ENCODE measurements at places on chromosomes 4 and X.

GRCh38 chrX:133786382-133786781 is 199.0 kb downstream of the GPC3 start:
- DNase-seq = no peak

DNA sequence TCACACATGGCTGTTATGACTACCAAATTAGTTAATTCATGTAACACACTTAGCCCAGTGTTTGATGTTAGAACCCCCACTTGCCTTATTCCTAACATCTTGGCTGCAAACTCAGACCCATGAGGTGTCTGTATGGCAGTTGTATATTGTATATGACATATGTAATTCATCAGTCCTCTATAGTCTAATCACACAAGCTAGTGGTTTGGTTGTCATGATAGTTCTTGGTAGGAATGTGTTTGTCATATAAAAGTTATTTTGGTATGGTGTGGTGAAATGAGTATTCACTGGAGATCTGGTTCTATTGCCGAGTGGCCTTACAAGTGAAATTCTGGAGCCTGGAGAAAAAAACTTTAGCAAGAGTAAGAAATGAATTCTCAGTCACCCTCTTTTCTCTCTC is 149.2 kb downstream of the AWAT2 start:
- no peak for DNase-seq

DNA sequence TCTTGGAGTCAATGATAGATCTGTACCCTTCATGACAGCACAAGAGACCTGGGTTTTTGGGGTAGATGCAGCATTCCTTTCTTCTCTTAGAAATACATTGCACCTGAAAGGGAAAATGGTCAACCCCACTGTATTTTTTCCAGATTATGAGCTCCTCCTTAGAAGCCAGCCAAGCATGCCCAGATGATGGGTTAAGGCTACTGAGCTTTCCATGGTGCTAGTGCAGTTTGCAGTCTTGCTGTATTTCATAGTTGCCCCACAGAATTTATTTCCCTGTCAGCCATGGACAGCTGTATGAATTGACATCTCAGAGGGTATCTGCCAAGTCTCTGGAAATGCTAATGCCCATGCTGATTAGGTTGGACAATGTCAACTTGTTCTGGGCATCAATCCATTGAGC is 73.7 kb upstream of the H2AZ1 start:
- DNase-seq = no peak

- peak; percentile 33 for DNase-seq
Measured at GRCh38 chrX:123960956-123961267, 594 bp upstream of the STAG2 start.

- no peak for DNase-seq
Measured at GRCh38 chr4:165328101-165328425, 594 bp downstream of the MSMO1 start.

DNA sequence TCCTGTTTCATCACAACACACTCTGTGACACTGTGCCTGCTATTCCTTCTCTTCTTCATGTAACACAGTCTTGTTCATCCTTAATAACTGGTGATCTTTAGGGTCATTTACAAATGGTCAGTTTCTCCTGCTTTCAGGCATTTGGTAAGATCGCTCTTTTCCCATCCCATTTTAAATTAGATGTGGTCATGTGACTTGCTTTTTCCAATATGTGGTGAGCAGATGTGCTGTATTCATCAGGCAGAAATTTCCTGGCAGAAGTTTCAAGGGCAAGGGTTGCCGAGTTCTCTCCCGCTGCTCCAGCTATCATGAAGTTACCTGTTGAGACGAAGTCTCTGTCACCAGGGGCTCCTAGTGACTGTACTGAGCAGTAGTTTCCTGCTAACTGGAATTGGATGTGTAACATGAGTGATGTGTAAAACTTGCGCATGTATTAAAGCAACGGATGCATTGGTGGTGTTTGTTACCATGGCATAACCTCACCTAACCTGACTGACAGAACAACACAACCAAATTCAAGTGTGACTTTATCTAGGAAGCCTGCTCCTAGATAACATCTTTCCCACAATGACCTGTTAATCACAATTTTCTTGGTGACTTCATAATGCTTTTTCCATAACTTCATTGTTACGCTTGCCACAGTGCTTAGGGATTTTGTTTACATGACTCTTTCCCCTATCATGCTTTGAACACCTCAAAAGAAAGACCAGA is 29.5 kb upstream of the BMPR1B start:
- no peak for DNase-seq

DNA sequence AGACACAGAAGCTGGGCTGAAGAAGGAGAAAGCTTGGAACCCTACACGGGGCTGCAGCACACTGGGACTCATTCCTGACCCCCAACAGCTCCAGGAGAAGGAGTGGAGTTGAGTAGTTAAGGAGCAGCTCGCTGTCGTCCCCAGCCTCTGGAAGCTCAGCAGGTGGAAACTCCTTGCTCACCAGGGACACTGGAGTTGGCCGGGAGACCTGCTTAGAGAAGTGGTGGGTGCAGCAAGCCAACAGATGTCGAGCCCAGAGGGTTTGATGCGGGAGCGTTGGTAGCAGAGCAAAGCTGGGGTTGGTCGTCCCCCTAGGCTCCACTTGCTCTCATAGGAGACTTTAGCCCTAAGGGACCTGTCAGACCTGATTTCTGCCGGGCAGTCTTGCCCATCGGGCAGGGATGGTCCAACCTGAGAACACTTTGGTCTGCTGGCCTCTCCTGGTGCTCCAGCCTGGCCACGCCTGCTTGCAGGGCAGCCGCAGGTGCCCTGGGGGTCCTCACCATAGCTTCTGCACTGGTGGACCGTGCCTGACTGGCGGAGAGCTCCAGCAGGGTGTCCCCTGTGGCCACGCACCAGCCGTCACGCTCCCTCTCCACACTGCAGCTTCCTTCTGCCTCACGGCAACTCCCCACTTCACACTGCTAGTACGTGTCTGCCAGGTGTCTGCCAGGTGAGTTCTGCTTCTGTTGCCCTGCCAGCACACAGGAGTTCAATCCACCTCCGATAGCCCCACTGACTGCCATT is 353.7 kb downstream of the GASK1B start:
- DNase-seq = no peak

DNA sequence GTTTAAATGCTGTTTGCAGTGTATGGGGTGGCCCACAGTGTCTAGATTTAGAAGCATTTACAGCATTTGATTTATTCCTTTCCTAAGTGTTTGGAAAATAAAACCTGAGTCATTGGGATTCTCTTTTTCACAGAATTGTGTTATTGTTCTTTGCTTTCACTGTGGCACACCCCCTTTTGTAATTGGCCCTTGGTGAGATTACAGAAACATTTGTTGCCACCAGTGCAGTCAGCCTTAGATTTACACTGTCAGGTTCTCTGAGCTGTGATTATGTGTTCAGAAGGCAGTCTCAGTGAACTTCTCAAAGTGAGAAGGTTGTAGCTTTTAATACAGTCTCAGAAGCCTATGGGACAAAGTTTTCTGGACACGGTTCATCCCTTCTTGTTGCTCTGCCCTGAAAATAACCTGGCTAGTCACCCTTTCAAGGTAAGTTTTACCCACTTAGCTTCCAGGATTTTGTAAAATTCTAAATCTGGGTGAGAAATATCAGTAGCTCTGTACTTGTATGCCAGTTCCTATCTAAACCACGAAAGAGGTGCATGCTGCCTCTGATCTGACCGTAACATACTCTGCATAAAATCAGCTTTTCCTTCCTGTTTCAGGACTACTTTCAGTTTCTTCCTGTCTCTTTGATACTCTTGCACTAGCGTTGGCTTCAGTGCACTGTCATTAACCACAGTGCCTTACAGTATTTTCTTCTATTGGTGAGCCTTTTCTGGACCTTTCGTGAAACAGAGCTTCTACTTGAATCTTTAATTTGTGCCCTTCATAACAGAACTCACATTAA is 12.6 kb downstream of the RUFY3 start:
- DNase-seq = peak; percentile 16

DNA sequence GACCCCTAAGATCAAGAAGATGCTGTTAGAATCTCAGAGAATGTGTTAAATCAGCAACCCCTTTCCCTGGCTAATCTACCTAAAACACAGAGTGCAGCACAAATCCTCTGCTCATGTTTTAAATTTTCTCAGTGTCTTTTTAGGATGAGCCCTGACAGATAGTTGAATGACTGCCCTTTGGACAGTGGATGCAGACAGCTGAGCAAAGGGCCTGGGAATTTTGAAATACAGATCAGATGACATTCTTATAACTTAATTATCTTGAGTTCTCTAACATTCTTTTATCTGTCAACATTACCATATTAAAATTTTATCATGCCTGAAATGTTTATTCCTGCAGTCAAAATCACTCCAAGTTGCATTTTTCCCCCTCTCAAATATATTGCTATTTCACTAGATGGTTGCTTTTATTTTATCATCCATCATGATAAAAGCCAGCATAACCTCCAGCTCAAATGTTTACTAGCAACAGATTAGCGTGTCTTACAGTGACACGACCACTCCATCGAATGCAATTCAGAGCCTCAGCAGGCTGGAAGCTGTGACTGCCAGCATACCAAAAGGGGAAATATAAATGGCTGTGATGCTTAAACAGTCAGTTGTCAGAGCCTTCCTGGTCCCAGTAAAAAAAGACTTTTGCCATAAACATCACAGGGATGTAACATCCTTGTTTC is 22.8 kb upstream of the ARHGAP24 start:
- no peak for DNase-seq

DNA sequence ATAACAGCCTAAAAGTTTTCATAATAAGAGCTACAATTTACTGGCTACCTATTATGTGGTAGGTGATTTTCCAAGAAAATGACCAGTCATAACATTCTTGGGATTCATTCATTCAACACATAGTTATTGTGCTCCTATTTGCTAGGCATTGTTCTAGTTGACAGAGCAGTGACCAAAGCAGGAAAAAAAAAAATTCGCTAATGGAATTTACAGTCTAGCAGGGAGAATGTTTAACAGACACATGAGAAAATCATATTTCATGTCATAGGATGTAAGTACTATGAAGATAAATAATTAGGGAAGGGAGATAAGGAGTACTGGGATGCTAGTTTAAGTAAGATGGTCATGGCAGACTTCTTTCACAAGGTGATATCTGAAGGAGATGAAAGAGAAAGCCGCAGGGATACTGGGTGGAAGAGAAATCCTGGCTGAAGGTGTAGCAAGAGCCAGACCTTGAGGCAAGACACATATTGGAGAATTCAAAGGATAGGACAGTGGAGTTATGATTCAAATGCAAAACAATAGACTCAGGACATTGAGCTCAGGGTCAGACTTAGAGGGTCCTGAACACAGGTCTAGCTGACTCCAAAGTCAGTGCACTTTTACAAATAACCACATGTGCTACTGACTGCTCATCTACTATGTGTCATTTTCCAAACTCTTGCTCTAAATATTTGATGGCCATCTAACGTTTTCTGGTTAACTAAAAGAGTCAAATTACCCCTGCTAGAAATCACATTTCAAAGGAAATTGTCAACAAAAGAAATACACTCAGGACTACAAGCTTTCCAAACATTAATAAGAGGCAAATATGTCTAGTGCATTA is 20.4 kb downstream of the SPCS3 start:
- no peak for DNase-seq

DNA sequence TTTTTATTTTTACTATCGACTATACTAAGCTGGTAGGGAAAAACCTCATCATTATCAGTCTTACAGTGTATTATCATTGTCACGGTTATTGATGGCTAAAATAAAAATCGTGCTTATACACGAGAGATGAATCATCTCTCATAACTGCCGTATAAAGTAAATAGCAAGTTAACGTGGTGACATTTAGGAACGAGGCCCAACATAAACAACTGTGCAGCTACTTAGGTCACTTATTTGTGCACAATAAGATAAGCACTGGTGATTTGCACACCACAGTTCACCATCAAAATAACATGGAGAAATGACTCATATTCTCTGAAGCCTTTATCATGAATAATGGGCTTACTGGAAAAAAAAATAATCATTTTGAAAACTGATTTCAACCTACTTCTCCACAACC is 482.0 kb upstream of the TENM3 start:
- no peak for DNase-seq

DNA sequence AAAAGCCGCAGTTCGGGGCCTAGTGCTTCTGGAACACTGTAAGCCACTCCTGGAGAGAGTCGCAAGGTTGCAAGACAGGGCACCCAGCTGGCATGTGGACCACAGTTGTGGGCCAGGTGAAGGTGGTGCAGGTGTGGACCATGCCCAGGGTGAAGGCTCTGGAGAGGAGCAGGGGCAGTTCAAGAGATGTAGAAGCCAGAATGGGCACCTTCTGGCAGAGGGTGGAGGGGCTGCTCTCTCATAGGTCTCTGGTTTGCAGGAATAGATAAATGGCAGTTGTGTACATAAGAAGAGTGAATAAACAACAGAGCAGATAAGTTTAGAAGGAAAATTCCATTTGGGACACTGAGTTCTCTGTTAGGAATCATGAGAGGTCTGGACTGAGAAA is 38.6 kb downstream of the TNIP3 start:
- no peak for DNase-seq

GRCh38 chrX:19593690-19594089 is 78.4 kb upstream of the MAP3K15 start:
- no peak for DNase-seq

DNA sequence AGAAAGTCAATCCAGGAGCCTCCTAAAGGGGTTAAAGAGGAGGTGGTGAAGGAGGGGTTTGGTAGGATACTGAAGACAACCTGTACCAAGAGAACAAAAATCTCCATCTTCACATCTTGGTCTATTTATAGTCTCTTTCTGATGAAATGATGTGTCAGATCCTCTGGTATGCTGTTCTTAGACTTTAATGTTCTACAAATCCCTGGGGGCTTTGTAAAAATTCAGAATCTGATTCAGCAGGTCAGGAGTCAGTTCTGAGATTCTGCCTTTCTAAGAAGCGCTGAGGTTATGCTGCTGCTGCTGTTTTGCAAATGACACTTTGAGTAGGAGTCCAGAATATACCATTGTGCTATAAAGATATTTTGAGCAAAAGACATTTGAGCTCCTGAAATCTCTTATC is 172.9 kb upstream of the GLRA2 start:
- no peak for DNase-seq

GRCh38 chr4:2251073-2251794 is 9.3 kb upstream of the HAUS3 start:
- no peak for DNase-seq

DNA sequence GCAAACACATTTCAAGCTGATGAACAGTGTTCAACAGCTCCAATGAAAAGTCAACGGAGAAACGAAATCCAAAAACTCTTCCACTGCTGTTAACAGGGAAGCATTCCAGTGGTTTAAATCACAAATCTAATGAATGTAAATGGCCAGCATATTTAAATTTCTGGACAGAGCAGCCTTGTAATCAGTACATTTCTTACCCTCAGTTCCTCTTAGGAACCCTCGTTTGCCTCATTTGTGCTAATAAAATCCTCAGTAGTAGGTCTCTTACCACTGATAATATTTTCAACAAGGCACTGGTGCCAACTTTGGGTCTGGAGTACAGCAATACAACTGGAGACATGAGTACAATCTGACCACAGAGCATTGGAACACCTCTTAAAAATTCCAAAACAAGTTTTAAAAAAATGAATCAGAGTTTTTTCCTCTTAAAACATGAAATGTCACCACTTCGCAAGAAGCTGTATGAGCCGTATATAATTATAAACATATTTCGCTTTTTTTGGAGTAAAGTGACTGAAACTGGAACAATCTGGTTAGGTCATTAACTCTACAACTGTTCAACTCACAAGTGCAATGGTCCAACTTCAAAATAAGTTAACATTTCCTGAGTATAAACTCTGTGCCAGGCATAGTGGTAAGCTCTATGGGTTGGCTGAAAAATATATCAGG is 211.2 kb downstream of the CPEB2 start:
- no peak for DNase-seq

- peak; percentile 2 for DNase-seq
Measured at GRCh38 chrX:85561231-85561630, 181.8 kb upstream of the POF1B start.

GRCh38 chrX:111504941-111505340 is 6.5 kb upstream of the SERTM2 start:
- DNase-seq = no peak

All from neural progenitor cell (in vitro differentiated cells).